ENCODE measurements at places on chromosomes 3 and 15.
A peak's percentile ranks its signal among the peaks of the same experiment; 100 is the strongest.

DNA sequence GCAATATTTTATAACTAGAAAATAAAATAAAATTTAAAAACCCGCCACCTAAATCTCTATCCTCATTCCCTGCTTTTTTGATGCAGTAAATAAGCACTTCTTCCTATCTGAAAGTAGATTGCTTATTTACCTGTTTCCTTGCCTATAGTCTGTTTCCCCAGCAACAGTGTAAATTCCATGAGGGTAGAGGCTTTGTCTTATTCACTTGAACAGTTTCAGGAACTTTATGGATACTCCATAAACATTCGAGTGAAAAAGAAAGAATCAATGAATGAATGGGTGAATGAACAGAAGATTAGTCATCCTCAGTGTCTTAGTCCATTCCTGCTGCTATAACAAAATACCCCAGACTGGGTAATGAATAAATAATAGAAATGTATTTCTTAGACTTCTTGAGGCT lies 41.7 kb downstream of the SHC4 start:
- DNase-seq = no peak

GRCh38 chr3:107680698-107681097 lies 157.9 kb downstream of the BBX start:
- peak; percentile 41 for DNase-seq

- DNase-seq = no peak
Measured at GRCh38 chr3:122961146-122961545, 66.4 kb downstream of the SEMA5B start.

DNA sequence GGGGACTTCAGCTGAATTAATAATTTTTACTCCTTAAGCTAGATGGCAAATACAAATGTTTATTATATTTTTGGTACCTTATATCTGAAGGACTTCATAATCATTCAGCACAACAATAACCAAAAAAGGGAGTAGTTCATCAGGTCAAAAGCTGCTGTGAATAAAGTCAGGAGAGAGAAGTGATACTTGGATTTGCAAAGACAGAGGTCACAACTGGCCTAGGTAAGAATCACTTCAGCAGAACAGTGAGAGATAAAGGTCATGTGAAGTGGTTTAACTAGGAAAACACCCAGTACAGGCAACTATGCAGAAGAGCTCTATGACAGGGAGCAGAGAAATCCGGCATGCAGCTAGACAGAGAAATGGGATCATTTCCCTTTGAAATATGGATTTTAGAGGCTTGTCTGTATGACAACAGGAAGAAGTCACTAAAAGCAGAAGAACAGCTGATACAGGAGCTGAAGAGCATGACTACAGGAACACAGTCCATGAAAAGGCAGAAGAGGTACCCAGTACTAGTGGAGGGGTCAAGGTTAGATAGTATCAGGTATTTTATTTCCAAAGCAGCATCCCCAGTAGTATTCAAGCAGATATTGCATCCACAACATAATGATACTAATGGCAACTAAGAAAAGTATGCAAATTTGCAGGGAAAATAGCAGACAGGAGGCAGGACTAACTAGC lies 25.7 kb downstream of the ZMAT3 start:
- DNase-seq = no peak

GRCh38 chr3:31039145-31039544 lies 144.7 kb upstream of the GADL1 start:
- DNase-seq = peak; percentile 7

DNA sequence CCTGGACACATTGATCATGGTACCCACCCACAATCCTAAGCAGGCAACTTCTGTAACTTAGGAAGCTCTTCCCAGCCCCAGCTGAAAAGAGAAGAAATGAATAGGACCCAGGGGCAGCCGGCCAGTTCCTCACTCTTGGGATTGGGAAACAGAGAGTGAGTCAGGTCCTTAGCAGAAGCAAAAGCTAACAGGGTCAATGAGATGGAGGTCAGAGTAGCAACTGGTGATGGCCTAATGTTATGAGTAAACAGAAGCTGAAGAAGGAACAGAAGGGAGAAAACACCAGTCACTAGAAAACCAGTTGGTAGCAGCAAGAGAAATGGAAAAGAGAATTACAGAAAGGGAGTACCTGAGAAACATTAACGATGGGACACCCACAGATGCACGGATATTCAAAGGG lies 20.0 kb downstream of the RIOX2 start:
- peak; percentile 83 for DNase-seq

DNA sequence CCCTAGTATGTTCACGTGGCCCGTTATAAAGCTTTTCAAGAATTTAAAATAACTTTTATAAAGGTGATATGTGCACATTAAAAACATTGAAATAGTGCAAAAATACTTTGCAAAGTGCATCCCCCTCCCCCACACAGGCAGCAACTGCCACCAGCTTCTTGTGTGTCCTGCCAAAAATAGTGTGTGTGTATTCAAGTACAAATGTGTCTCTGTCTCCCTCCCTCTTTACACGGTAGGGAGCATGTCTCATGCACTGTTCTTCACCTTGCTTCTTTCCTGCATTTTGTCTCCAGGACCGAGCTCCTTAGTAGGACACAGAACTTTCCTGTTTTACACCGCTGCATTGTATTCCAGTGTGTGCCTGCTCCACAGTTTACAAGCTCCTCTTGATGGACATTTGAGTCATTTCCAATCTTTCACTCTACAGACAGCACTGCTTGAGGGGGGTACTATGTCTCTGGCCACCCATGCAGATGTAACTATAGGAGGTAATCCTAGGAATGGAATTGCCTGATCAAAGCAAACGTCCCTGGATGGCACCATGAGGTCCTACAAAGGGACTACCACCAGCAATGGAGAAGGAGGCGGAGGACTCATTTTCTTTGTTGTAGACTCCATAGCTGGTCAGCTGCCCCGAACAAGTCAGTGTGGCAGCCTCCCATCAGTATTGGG lies 52.4 kb downstream of the SLC6A6 start:
- no peak for DNase-seq

GRCh38 chr3:69791106-69791505 lies 51.8 kb downstream of the MITF start:
- peak; percentile 90 for DNase-seq

- peak; percentile 32 for DNase-seq
Measured at GRCh38 chr15:80788536-80788935, 9.4 kb downstream of the CEMIP start.

DNA sequence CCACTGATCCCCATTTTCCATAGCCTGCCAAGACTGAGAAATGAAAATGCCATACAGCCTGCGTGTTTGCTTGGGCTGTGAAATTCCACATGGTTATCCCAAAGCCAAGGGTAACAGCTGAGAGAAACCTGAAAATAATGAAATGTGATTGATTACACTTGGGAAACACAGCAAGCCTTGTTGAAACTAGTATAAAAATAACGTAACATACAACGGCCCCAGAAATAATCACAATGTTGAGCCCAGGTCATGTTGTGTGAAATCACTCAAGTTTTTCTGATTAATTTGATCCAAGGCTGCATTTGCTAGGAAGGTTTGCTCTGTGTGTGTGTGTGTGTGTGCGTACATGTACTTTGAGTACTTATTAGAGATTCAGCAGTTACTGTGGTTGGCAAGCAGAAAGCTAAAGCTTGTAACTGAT lies 269.0 kb downstream of the OXSM start:
- DNase-seq = no peak

DNA sequence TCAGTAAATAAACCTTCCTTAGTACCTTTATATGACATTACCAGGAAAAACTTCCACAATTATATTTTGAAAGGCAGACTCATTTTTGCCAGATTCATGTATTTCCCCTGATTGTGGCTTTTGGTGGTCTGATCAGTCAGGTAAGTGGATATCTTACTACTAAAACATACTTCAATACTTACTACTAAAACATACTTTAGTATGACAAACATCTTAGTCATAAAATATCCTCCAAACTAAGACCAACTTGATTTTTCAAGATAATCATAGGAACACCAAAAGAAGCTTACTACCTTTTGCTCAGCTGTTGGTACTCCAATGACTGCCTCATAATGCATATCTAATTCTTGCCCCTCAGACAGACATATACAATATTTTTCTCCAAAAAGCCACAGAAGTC lies 9.3 kb downstream of the TJP1 start:
- peak; percentile 14 for DNase-seq

- DNase-seq = peak; percentile 65
Measured at GRCh38 chr3:150232992-150233451, 175.1 kb upstream of the TSC22D2 start.

- peak; percentile 82 for DNase-seq
Measured at GRCh38 chr15:40594429-40594836, 384 bp downstream of the KNL1 start.

GRCh38 chr15:42825599-42825998 lies 88.7 kb upstream of the CDAN1 start:
- no peak for DNase-seq

- peak; percentile 99 for DNase-seq
Measured at GRCh38 chr3:15269091-15269989, 63.0 kb downstream of the SH3BP5 start.

DNA sequence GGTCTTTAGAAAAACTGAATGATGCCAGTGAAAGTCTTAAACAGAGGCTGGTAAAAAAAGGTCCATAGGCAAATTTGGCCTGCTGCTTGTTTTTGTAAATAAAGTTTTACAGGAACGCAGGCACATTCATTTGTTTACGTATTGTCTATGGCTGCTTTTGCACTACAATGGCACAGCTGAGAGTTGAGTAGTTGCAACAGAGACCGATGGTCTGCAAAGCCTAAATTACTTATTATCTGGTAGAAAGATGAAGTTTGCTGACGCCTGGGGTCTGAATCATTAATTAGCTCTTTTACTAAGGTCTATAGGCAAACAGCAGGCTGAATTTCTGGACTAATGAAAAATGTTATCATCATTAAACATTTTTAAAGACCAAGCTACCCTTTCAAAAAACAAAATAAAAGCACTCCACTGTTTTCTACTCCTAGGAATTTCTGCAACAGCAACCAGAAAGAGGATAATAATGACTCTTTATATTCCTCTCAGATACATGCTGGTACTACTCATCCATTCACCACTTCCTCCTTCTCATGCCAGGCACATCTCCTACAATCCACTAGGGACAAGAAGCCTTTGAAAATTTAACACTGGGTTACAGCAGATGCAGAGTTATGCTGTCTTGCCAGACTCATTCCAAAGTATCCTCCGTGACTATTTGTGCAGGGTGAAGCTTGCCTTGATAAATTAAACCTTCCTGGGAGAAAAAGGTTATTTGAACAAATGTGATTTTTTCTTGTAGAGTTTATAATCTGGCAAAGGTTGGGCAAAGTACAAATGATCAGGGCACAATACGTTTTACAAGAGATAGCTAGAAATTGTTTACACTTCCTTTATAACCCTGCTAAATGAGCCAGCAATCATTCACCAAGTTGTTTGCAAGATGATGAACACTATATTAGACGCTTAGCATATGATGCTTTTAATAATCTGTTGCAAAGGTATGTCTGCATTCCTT lies 6.0 kb downstream of the GATM start:
- peak; percentile 3 for DNase-seq

DNA sequence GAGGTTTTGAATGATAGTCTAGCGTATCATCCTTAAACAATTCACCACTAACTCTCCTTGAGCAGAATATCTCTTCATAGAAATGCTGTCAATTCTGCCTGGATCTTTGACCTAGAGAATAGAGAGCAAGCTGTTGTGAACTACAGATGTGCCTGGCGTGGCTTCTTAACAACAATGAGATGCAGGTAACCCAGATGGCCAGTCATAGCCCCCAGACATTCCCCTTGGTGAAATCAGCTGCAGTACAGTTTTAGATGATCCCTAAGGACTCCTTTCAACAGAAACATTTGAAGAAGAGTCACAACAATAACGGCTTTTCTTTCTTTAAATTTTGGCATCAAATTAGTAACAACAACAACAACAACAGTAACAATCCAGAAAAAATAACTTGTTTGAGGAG lies 1041.3 kb downstream of the ROBO1 start:
- no peak for DNase-seq

DNA sequence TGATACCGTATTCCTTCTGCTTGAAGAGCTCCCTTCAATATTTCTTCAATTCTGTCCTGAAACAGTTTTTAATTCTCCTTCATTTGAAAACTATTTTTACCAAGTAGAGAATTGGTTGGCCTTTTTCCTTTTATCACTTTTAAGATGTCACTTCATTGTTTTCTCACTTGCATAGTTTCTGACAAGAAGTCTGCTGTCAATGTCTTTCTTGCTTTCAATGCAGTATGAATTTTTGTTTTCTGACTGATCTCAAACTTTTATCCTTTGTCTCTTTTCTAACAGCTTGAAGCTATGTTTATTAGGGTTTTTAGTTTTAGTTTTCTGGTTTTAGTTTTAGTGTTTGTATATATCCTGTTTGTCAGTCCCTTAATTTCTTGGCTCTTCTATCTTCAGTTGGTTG lies 364.8 kb upstream of the TPRG1 start:
- DNase-seq = peak; percentile 51

DNA sequence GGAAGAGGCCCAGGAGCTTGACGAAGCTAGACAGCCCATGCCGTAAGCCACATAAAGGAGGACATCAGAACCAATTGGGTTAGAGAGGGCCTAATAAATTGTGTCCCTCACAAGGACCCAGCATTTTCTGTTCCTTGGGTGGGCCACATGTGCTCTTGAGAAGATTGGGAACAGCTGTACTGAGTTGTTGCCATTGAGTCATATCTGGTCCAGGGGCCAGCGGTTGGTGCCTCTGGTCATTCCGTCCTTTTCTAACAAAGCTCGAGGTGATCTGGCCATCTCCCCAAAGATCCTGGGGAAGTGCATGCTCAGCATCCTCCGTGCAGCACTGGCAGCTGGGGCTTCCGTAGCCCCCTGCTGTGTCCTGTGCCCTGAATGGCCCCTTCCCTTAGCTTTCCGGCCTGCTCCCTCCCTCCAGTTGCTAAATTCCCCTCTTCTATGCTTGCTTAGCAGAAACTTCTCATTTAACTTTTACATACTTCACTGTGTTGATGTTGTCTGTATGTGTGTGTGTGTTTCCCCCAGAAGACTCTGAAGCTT lies 73.0 kb downstream of the EEFSEC start:
- DNase-seq = peak; percentile 10

- DNase-seq = peak; percentile 96
Measured at GRCh38 chr3:188683032-188683521, 488.7 kb upstream of the TPRG1 start.

GRCh38 chr3:117754058-117754457 lies 1044.5 kb downstream of the TUSC7 start:
- no peak for DNase-seq

DNA sequence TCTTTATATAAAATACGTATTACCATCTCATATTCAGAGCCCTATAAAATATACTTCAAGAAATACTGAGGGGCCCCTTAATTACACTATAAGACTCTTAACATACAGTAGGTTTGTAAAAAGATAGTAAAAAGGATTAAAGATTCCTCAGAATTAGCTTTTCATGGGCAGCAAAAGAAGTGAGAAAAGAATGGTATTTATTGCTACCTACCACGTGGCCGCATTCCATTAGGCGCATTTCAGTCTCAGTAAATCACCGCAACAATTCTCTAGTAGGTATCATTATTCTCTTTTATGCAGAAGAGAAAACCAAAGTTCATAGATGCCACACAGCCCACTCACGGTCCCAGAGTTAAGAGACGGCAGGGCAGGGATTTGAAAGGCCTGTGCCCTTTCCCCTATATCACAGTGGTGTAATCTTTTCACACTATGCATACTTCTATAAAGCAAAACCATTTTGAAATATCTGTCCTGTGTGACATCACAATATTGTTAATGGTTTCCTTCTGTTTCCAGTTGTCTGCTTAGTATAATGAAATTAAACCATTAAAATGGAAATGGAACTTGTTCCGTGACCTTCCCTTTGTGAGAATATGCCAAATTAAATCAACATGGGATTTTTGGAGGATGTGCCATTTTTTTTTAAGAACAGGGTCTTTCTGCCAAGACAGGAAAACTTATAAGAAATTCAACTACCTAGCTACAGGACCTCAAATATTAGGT lies 1072.2 kb downstream of the FHIT start:
- DNase-seq = no peak

- DNase-seq = peak; percentile 41
Measured at GRCh38 chr3:42701371-42702065, 1.1 kb downstream of the HHATL start.

Data from GM23248 (cell line).